ENCODE measurements at places on chromosomes 2 and 18.

GRCh38 chr2:151438506-151438905 lies 28.8 kb downstream of the RIF1 start:
- DNase-seq: no peak

DNA sequence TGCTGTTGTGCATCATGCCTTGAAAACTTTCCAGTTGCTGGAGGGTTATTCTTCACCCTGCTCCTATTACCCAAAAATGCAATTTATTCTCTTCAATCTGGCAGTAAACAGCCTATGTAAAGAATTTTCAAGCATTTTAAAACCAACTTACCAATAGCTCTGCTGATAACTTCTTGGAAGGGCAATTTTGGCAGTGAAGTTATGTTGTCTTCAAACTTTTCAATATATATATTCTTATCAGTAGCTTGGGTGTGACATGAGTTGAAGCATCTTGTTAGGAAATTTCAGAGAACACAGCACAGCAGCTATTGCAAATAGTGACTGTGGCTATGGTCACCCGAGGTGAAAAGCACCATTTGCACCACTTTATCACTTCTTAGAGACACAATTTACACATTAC lies 395.5 kb downstream of the STK39 start:
- DNase-seq: no peak

DNA sequence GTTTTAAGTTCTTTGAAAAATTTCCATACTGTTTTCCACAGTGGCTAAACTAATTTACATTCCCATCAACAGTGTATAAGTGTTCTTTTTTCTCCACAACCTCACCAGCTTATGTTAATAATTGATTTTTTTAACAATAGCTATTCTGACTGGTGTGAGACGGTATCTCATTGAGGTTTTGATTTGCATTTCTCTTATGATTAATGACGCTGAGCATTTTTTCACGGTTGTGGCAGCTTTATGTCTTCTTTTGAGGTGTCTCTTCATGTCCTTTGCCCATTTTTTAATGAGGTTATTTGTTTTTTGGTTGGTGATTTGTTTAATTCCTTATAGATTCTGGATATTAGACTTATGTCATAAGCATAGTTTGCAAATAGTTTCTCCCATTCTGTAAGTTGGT lies 997.9 kb downstream of the SUCLG1 start:
- no peak for DNase-seq

GRCh38 chr2:236081171-236081570 lies 87.0 kb downstream of the GBX2 start:
- DNase-seq: no peak

DNA sequence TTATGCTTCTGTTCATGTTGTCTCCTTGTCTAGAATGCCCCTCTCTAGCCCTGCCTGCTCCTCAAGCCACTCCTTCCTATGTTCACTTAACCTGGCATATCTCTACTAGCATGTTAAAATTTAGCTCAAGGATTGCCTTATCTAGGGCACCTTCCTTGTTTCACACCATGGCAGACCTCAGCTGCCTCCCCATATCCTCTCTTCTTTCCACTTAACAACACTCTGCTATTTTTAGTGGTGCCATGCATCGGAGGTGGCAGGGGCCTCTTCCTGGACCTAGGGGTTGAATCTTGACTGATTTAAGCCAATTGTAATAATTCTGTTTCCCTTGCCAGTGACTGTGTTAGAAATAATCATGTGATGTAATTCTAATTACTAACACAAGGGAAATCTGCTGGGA lies 36.9 kb upstream of the FAM98A start:
- DNase-seq: no peak

GRCh38 chr2:177641331-177641730 lies 248.8 kb downstream of the AGPS start:
- DNase-seq: no peak

DNA sequence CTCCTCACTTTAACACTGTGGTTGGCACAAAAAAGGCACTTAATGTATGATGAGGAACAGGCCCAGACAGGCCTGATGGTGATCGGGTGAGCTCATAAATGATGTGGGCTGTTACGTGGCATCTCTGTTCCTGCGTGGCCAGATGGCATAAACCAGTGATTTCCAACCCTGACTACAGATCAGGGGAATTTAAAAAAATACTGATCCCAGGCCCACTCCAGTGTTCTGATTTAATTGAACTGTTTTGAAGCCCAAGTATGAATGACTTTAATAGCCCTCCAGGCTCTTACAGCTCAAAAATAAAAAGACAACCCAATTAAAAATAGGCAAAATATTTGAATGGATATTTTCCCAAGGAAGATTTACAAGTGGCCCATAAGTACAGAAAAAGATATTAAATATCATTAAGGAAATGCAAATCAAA lies 48.2 kb downstream of the LIPG start:
- DNase-seq: no peak

- DNase-seq: no peak
Measured at GRCh38 chr2:187618813-187619212, 64.6 kb upstream of the TFPI start.

DNA sequence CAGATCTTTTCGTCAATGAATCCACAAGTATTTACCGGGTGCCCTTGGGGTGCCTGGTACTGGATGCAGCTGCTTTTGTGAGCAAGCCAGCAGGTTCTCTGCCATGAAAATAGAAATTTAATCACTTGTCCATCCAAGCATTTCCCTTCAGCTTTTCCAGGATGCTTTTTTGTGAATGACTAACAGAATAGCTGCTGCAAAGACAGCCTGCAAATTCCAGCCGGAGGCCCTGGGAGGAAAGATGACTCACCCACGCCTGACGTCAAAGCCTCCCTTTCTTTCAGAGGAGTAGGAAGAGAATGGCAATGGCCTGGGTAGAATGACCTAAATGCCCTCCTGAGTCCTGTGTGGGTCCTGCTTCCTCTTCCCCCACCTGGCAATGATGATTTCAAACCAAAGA lies 111.9 kb downstream of the AP1S3 start:
- DNase-seq: no peak

DNA sequence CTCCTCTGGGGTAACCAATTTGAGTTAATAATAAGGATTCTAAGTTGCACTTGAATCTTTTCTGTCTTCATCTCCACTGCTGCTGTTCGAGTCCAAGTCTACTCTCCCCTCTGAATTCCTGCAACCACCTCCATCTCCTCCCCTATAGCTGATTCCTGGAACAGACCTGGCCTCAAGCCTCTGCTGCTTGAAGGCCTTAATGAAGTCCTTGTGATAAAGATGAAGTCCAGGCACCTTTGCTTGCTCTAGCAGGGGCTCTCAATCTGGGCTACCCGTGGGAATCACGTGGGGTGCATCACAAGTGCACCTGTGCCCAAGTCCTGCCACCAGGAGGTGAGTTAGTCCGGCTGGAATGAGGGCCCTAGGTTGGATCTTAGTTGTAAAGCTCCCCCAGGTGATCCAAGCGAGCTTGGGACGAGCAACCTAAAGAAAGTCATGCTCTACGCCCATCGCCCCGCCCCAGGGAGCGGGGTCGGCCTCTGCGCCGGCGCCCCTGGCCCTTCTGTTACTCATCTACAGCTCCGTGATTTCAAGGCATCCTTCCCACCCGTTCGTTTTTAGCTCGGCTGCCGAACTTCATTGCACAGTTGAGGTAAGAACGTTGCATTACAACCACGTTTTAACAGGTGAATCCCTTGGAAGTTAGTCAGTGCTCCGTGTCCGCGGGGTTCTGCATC lies 905 bp upstream of the IAH1 start:
- no peak for DNase-seq

GRCh38 chr2:229096409-229097066 lies 174.5 kb downstream of the PID1 start:
- no peak for DNase-seq

DNA sequence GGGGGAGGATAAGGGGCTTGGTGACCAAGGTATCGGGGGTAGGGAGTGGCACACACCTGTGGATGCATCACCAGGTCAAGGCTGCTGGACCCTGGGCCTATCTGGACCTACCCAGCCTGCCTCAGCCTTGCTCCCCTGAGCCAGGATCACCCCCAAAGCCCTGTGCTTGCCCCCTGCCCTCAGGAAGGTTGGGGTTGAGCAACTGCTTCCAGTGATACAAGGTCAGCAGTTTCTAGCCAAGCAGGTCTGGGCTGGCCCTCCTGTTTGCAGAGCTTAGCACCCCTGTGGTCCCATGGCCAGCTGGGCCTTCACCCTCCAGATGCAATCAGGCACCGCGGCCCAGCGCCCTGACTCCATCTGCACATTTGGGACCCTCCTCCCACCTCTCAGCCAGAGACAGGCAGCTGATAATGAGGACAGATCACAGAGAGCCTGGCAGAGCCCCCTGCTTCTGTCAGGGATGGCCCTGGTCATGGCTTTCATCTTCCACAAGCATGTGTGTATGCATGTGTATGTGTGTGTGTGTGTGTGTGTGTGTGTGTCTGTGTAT lies 154.6 kb downstream of the TFCP2L1 start:
- DNase-seq: peak; percentile 16

DNA sequence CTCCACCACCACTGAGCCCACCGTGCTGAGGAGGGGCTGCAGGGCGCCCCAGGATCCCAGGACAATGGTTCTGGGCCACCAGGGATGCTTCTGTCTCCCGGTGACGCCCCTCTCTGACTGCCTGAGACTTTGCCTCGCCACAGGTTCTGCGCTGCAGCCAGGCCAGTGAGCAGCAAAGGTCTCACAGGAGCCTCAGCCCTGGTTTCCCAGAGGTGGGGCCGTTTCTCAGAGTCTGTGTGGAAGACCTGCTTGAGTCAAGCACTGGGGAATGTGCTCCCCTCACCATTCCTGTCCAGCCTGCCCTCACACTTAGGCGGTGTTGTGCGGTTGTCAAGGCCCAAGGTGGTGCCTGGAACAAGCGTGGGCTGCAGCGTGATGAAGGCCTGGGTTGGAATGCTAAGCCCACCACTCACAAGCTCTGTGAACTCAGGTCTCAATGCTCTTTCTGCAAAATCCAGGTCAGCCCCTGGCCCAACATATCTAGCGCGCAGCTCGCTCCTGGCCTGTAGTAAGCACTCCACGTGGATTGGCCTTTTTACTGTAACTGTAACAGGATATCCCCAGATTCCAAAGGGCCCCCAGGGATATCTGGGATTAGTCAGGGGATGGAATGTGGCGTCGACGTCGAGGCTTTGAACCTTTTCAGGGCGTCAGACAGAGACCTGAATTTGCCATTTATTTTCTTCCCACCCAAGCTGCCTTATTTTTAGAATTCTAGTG lies 47.6 kb downstream of the PLB1 start:
- no peak for DNase-seq

- DNase-seq: no peak
Measured at GRCh38 chr2:206433190-206433589, 10.1 kb upstream of the ADAM23 start.

DNA sequence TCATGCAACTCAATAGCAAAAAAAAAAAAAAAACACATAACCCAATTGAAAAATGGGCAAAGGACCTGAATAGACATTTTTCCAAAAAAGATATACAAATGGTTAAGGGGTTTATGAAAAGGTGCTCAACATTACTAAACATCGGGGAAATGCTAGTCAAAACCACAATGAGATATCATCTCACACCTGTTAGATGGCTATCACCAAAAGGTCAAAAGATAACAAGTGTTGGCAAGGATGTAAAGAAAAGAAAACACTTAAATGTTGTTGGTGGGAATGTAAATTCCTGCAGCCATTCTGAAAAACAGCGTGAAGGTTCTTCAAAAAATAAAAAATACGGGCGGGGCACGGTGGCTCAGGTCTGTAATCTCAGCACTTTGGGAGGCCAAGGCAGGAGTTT lies 112.4 kb upstream of the CAB39 start:
- DNase-seq: no peak

DNA sequence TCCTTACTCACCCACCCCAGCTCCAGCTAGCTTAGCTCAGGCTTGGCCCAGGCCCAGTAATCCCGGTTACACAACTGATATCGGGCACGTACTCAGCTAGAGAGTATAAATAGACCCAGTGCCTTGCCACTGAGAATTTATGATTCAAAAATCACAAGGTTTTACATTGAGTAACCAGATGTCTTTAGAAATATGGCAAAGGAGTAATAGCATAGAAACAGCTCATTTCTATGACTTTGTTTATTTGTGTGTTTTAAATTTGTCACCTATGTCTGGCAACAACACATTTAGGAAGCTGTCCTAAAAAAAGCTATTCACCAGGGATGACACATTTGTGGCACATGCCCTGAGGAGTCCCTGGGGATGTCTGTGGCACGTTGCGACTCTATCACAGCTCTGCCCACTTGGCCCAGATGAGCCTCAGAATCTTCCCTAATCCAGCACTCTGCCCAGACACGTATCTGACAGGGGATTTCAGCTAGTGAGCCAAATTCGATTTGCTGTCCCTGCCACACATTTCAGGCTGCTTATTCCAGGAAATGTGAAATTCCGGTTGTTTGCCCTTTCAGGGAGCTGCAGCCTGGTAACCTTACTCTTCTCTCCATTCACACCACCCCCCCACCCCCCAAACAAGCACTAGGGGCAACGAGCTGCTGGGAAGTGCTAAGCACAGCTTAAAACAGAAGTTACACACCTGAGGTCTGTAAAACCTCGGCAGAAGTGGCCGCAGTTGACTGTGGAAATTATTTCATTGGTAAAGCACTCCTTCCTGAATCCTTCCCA lies 85.4 kb upstream of the ZCCHC2 start:
- DNase-seq: no peak

- no peak for DNase-seq
Measured at GRCh38 chr2:96203130-96204028, 5.2 kb downstream of the STARD7 start.

DNA sequence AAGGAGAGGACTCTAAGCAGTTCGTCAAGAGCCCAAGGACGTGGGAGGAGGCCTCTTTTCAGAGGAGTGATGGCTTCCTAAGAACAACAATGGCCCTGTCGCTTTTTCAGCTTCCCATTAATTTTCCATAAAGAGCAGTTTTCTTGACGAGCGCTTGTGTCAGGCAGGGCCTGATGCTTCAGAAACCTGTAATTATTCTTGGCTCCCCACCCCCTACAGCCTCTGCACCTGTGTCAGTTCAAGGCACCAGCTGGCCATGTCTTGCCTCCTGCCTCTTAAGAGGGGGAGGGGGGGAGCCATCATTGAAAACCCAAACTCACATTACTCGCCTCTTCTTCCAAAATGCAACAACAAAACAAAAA lies 32.3 kb downstream of the KLF7 start:
- DNase-seq: no peak

DNA sequence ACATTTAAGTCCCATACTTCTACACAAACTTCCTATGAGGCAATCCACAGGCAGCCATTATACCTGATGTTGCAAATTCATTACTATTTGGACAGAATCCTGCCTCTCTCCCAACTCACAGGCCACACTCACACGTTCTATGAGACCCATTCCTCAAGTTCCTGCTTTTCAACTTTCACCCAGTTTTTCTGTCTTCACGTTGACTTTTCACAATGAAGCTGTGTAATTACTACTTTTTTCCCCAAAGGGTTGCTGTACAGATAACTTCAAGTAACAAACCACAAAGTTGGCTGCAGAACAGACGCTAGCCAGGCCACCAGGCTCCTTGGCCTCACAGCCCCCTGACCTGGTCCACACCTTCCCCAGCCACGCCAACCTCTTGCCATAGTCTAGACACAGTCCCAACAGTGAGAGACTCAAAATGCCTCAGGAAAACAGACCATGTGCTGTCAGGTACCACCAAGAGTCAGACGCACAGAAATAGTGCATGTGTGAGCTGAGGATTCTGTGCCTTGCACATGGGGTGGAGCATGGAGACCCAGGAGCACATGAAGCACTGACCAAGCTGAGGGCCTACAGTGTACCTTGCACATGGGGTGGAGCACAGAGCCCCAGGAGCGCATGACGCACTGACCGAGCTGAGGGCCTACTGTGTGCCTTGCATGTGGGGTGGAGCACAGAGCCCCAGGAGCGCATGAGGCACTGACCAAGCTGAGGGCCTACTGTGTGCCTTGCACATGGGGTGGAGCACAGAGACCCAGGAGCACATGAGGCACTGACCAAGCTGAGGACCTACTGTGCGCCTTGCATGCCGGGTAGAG lies 61.0 kb downstream of the EIPR1 start:
- DNase-seq: no peak
